Stimulated activated CD8-positive, alpha-beta memory T cell treated with anti-CD3 and anti-CD28 coated beads, Interleukin-7, amount 100 ng/mL, for 24 hours (primary cell): ENCODE measurements at places on chromosomes 1 and 21.

GRCh38 chr1:165376041-165376810 lies 19.7 kb upstream of the LMX1A start:
- no peak for DNase-seq

DNA sequence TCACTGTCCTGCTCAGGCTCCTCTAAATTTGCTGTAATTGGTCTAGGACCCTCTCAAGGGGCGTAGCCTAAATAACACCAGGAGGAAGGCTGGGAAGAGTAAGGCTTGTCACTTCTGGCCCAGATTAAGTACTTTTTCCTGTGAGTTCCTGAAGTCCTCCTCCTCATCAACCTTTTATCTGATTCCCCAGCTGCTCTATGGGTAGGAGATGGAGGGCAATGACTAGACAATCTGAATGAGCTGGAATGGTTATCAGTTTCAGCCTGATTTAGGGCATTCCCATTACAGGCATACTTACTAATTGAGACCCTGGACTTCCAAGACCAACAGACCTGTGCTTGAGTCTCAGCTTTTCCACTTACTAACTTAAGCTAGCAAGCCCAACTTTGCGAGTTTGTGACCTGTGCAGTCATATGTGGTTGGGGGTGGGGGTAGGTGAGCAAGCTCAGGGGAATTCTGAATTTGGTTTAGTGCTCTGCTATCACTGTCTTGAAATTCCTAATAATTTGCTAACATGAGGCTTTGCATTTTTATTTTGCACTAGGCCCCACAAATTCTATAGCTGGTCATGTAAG lies 18.0 kb upstream of the FGGY start:
- no peak for DNase-seq

DNA sequence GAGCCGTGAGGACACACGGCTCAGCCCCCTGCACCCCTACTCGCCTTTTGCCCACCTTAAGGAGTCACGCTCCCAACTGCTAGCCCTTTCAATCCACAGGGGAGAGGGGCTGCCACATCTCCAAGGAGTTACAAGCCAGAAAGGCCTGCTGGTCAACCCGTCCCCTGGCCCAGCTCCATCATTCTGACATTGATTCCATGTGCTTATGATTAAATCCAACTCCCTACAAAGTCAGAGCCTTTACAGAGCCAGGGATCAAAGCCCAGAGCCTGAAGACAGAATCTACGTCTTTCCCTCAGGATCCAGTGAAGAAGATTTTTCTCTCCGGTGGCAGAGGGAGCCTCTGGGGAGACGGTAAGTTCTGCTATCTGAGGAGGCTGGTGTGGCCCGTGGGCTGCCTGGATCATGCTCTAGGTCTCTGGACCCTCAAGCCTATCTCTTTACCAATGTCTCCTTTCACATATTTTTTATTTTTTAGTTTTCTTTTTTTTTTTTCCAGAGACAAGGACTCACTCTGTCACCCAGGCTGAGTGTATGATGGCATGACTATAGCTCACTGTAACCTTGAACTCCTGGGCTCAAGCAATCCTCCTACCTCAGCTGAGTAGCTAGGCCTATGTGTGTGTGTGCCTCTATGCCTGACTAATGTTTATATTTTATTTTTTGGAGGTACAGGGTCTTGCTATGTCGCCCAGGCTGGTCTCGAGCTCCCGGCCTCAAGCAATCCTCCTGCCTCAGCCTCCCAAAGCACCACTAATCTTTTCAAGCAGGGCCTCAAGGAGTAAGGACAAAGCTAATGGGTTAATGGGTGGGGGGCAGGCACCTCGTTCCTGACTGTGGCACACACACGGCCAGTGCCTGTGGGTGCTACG lies 61.3 kb downstream of the SLC66A1 start:
- no peak for DNase-seq

GRCh38 chr1:193697115-193697762 lies 510.8 kb upstream of the B3GALT2 start:
- no peak for DNase-seq

DNA sequence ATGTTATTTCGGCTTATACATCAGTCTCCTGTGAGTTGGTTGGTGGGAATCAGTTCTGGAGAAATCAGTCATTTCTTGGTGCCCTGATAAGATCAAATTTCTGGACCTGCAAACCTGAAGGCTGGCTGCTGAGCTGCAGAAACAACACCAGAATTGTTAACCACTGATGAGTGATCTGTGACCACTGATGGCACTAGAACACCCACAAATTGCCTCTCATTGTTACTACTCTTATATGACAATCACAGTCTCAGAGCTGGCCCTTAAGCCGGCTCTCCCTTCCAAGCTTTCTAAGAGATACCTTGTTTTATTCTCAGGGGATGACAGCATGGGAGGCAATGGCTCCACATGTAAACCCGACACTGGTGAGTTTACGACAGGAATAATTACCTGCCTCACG lies 1.9 kb downstream of the C1orf162 start:
- no peak for DNase-seq

DNA sequence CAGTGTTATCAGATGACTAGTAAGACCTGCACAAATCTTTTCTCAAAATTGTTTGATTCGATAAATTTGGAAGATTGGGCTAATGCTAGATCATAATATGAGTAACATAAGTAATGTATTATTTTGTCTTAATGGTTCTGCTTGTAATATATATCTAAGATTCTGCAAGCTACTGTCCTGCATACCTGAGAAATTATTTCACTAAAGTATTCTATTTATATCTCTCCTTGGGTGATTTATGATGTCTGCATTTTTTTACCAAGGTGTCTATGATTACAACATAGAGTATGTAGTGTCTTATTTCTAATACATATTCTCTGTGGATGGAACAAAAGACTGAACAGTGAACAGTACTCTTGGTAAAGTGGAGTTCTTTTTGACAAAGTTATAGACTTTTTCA lies 166.6 kb downstream of the CLEC20A start:
- no peak for DNase-seq

DNA sequence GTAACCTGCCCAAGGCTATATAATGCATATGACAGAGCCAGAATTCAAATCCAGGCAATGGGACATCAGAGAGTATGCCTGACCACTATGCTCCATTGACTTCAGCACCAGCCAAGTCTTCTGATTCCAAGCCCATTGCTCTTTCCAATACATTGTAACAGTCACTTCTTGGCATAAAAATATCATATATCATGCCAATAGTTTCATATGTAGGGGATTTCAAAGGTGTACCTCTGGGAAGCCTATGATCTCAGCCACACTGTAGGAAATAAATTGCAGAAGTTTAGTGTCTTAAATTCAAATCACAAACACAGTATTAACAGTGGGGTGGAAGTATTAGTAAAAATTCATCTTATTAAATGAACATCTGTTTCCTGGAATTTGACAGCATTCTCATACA lies 30.0 kb upstream of the ROR1 start:
- DNase-seq, result no peak

- DNase-seq, result no peak
Observed at GRCh38 chr1:158145173-158145719, 35.4 kb upstream of the CD1D start.

GRCh38 chr1:203364806-203365205 lies 13.9 kb upstream of the FMOD start:
- DNase-seq, result no peak

DNA sequence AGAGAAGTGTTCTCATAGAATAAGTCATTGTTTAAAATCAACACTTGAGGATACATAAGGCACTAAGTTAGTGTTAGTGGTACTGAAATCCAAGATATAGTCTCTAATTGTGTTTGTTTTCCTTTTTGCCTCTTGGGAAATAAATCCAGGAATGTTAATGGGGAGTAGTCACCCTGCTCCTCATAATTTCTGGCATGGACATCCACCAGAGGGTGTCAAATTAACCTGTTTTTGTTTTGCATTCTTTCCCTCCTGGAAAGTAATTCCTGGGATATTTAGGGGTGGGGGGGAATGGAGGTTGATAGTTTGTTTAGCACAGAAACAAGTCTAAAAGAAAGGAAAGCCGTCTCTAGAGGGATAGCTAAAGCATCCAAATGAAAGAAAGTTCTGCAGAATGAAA lies 87.8 kb upstream of the MAP1LC3C start:
- DNase-seq, result no peak

GRCh38 chr1:218371927-218372672 lies 27.0 kb downstream of the TGFB2 start:
- no peak for DNase-seq

DNA sequence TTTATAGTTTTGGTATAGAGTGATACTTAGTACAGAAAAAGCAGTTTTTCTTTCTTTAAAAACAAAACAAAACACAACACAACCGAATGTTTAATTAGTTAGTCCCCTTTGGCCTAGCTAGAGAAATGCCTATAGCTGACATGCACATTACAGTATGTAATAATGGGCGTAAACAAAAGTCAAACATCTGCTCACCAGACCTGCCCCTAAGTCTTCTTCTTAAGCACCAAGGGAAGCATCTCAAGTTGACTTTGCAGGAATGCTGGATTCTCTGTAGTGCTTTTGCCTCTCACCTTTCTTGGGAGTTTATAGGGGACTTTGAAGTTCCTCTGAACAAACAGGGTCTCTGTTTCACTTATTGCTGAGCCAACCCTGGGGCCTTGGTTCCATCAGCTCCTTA lies 143.7 kb downstream of the TM2D1 start:
- no peak for DNase-seq

- no peak for DNase-seq
Observed at GRCh38 chr21:33315946-33316710, 8.6 kb upstream of the IFNAR1 start.
